Activated CD8-positive, alpha-beta T cell treated with anti-CD3 and anti-CD28 coated beads, Interleukin-2, amount 10 ng/mL, durations not matched to agents 7 days and 5 days (primary cell): ENCODE measurements at places on chromosomes 7 and 10. TPM values are rescaled to one million over a fixed set of nuclear protein-coding genes. Genes with fewer than 3 reads are reported as not detected.

The TCF7L2 gene
- 0.42 TPM for total RNA-seq

The SFTPA1 gene
- not detected for total RNA-seq

The OR2A1 gene
- total RNA-seq = not detected

The CAV2 gene
- not detected for total RNA-seq

The IRF5 gene
- 7.4 TPM for total RNA-seq

DNA sequence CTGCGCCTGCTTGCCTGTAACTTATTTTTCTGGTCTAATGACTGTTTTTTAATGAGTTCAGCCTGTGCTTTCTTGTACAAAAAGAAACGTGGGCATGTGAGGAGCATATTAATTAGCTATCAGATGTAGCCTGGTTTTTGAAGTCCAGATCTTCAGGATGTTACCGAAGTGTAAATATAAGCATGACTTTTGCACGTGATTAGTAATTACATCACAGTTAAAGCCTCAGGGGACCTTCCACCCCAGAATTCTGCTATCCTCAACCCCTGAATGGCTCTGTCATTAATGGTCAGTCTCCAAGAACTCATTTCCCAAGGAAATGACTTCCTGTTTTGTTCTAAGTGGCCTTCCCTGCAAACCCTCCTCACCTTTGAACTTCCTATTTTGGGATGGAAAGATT is 2.1 kb upstream of the PRXL2A start:
- H3K27me3 ChIP-seq = peaks cover 10% of the 10 kb centered on the region
- H3K4me1 ChIP-seq = peaks cover 13% of the 10 kb centered on the region
- no peak overlapping the region for H3K4me3 ChIP-seq
- DNase-seq = no peak
- H3K36me3 ChIP-seq = peaks cover 2% of the 10 kb centered on the region

- DNase-seq = no peak
- H3K4me3 ChIP-seq = no peak overlapping the region
- H3K4me1 ChIP-seq = peaks cover 10% of the 10 kb centered on the region
- peaks cover 3% of the 10 kb centered on the region for H3K36me3 ChIP-seq
- H3K27me3 ChIP-seq = no peaks in the 10 kb centered on the region
These were observed 14.9 kb downstream of the ARHGAP19 start for GRCh38 chr10:97277551-97277950.

- H3K36me3 ChIP-seq = peaks cover 52% of the 10 kb centered on the region
- no peaks in the 10 kb centered on the region for H3K27me3 ChIP-seq
- no peak overlapping the region for H3K4me3 ChIP-seq
These were observed 47.5 kb downstream of the TASOR2 start for GRCh38 chr10:5732141-5732540.

DNA sequence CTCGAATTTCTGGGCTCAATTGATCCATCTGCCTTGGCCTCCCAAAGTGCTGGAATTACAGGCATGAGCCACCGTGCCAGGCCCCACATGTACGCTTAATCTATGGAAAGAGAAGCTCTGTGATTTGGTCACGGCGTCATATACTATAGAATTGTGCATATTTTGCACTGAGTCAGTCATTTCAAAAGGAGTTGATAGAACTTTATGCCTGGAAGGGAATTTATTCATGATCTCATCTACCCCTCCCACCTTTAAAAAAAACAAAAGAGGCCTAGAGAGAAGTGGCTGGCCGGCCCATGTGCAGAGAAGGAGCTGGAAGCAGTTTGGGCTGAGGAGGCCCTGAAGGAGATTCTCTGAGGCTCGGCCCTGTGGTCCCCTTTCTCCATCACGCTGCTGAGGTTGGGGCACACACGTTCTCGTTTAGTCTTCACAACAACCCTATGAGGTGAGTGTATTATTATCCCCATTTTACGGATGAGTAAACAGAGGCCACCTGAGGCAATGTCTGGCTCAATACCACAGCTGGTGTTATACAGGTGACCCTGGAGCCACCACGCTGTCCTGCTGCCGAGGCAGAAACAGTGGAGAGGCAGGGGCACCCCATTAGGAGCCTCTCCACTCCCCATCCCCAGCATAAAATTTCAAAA is 47.2 kb upstream of the ZRANB1 start:
- H3K4me1 ChIP-seq = no peaks in the 10 kb centered on the region
- no peak for DNase-seq
- no peak overlapping the region for H3K27ac ChIP-seq

- no peaks in the 10 kb centered on the region for H3K27me3 ChIP-seq
- H3K4me3 ChIP-seq = no peak overlapping the region
- H3K27ac ChIP-seq = no peak overlapping the region
- no peaks in the 10 kb centered on the region for H3K4me1 ChIP-seq
- no peaks in the 10 kb centered on the region for H3K36me3 ChIP-seq
These were observed 13.2 kb downstream of the ACBD7 start for GRCh38 chr10:15075421-15075820.

DNA sequence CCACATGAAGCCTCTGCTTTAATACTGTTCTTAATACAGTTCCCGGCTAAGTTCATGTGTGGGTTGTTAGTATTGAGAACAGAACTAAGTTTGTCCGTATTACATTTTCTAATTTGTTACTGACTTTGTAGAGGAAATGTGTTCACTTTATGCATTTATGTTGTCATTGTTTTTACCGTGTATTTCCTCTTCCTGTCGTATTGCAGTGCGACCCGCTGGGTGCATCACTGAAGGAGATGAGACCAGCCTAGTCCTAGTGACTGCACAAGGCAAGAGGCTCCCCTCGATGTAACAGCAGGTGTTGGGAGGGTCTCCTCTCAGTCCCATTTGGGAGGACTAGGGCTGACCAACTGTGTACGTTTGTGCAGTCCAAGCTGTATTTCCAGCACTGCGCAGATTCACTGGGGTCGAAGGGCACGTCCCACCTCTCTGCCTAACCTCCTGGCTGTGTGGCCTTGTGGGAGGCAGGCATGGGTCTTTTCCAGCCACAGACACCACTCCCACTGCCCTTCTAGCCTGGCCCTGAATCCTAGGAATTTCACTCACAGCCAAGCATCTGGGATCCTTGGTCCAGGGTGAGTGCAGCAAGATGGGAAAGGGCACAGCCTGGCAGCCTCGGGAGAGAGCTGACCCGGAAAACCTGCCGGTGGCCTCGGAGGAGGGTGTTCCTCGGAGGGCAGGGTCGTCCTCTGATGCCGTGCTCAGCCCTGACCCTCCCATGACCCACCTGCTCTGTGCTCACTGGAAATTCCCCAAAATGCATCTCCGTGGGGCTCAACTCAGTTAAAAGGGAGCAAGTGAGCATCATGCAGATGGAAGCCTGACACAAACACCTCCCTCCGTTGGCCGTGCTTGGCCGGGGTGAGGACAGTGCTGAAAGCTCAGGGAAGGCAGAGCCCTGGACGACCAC is 63.9 kb upstream of the FAM20C start:
- no peak overlapping the region for H3K27ac ChIP-seq
- no peak for DNase-seq
- H3K36me3 ChIP-seq = no peaks in the 10 kb centered on the region
- no peak overlapping the region for H3K4me3 ChIP-seq
- H3K27me3 ChIP-seq = no peaks in the 10 kb centered on the region

- peaks cover 6% of the 10 kb centered on the region for H3K4me1 ChIP-seq
- H3K27ac ChIP-seq = no peak overlapping the region
- peaks cover 25% of the 10 kb centered on the region for H3K36me3 ChIP-seq
- DNase-seq = no peak
These were observed 440.4 kb downstream of the PLXNA4 start for GRCh38 chr7:132135746-132136385.

DNA sequence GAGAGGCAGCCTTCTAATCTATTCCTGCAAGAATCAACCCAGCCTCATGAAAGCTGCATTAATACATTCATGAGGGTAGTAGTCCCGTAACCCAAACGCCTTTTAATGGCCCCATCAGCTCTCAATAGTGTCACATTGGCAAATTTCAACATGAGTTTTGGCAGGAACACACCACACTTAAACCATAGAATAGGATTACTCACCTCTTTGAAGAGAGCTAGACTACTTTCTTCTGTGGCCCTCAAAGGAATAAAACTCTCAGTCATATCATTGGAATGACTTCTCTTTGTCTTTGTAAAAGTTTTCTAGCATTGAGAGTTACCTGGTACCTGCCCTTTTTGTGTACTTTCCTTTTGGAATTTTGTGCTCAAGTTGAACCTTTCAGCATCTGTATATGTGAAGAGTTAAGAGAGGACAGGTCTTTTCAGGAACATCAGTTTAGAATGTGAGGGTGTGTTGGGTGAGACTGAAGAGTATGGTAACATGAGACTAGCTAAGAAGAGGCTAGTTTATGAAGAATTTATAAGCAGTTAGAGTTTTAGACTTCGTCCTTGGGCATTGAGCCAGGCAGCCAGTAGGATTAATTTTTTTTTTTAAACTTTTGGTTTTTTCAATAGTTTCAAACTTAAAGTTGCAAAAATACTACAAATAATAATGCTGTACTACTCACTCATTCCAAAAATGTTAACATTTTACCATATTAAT is 92.6 kb downstream of the MLLT10 start:
- H3K4me3 ChIP-seq = no peak overlapping the region
- no peak overlapping the region for H3K27ac ChIP-seq

DNA sequence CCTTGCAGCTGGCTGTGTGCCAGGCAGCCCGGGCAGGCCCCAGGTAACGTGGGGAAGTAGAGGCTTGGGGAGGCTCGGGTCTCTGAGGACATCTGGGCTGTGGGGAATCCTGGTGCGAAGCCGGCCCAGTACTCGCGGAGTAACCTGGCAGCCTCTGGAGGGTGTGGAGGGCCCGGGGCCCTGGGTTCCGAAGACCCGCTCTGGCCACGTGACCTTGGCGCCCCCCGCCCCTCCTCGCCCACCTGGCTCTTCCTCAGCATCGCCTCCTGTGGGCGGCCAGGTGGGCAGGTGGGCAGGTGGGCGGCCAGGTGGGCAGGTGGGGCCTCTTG is 143.1 kb downstream of the WDR37 start:
- no peak for DNase-seq
- H3K27ac ChIP-seq = no peak overlapping the region
- peaks cover 5% of the 10 kb centered on the region for H3K27me3 ChIP-seq
- no peak overlapping the region for H3K4me3 ChIP-seq
